ENCODE measurements at places on chromosomes 2 and 18.

GRCh38 chr2:134594399-134594798 is 124.4 kb downstream of the TMEM163 start:
- DNase-seq: no peak

DNA sequence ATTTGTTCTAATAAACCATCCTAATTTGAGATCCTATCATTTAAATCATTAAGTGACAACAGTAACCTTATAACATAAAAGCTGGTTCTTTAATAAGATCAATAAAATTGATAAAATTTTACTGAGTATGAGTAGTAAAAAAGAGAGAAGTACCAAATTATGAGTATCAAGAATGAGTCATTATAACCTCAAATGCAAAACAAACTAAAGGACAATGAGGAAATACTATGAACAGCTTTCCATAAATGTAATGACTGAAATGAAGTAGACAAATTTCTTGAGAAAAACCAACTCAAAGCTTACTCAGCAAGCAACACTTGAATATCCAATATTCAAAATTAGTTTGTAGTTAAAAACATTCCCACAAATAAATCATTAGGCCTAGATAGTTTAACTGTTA is 433.0 kb downstream of the ZEB2 start:
- no peak for DNase-seq

GRCh38 chr2:32732912-32733472 is 105.1 kb downstream of the TTC27 start:
- DNase-seq: no peak

- DNase-seq: no peak
These were observed 18.3 kb upstream of the BMP10 start for GRCh38 chr2:68889500-68889899.

GRCh38 chr2:205883965-205884364 is 201.7 kb downstream of the NRP2 start:
- no peak for DNase-seq

- DNase-seq: peak; percentile 54
These were observed 135.8 kb downstream of the HDAC4 start for GRCh38 chr2:239264838-239265651.

GRCh38 chr18:22813648-22814328 is 119.3 kb upstream of the RBBP8 start:
- DNase-seq: no peak

GRCh38 chr2:50602636-50603327 is 429.1 kb downstream of the NRXN1 start:
- no peak for DNase-seq

DNA sequence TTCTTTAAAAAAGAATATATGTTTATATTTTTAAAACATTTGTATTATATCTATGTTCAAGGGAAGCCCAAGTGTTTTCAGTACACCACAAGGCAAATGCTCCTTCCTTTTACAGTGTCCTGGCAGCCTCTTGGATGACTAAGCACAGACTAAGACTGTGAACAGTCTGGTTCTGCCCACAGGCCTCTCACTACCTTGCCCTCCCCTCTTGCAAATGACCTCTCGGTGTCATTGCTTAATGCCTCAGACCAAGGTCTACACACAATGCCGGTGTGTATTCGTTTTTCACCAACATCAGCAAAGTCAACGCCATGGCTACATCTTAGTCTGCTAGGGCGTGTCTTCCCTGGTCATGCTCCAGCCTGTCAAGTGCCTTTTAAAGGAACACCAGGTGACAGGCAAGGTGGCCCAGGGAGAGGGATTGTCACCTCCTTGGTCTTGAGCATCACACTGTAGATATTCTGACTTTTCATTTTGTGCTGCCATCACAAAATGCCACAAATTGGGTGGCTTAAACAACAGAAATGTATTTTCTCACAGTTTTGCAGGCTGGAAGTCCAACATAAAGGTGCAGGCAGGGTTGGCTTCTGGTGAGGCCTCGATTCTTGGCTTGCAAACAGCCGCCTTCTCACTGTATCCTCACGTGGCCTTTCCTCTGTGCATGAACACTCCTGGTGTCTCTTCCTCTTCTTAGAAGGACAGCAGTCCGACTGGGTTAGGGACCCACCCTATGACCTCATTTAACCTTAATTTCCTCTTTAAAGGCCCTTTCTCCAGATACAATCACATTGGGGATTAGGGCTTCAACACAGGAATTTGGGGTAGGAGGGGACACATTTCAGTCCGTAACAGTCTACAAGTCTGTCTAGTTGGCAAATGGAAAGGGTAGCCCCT is 266.5 kb downstream of the KLHL29 start:
- DNase-seq: no peak

- no peak for DNase-seq
These were observed 515.0 kb downstream of the TMEM182 start for GRCh38 chr2:103276869-103277268.

DNA sequence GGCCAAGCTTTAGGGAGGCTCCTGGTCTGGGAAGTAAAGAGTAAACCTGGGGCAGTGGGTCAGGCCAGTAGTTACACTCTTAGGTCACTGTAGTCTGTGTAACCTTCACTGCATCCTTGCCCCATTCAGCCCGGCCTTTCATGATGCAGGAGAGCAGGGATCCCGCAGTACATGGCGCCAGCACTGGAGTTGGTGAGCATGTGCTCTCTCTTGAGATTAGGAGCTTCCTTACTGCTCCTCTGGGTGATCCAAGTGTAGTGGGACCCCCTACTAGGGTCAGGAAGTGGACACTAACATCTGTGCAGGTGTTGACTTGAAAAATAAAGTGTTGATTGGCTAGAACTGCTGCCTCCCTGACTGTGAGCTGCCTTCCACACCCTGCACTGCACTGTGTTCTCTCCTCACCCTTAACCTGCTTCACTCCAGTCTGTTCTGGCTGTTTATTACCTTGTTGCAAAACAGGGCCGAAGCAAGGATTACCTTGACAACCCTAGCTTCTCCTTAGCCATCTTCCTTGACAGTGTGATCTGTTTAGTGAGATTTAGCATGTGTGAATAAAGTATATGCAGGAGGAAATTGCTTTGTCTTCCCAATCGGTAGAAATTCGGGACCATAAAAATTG is 5.2 kb downstream of the RETREG2 start:
- DNase-seq: no peak

GRCh38 chr2:186941853-186942252 is 92.9 kb upstream of the ZSWIM2 start:
- DNase-seq: no peak

- DNase-seq: no peak
These were observed 162.3 kb downstream of the TCF4 start for GRCh38 chr18:55425698-55426097.

GRCh38 chr2:231926761-231927565 is 767 bp upstream of the NPPC start:
- no peak for DNase-seq

DNA sequence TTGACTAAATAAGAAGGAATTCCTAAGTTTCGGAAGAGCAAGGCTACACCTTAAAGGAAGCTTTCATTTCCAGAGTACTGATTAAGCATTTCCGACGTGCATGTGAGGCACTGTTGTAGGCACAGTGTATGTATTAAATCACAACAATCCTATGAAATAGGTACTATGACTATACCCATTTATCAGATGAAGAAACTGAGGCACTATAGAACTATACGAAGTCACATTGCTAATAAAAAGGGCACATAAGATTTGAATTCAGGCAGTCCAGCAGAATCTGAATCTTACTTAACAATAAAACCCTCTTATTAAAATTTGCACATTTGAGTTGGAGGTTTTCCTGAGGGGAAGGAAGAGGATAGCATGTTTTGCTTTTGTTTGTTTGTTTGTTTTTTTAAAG is 243.5 kb upstream of the FANCL start:
- DNase-seq: no peak

DNA sequence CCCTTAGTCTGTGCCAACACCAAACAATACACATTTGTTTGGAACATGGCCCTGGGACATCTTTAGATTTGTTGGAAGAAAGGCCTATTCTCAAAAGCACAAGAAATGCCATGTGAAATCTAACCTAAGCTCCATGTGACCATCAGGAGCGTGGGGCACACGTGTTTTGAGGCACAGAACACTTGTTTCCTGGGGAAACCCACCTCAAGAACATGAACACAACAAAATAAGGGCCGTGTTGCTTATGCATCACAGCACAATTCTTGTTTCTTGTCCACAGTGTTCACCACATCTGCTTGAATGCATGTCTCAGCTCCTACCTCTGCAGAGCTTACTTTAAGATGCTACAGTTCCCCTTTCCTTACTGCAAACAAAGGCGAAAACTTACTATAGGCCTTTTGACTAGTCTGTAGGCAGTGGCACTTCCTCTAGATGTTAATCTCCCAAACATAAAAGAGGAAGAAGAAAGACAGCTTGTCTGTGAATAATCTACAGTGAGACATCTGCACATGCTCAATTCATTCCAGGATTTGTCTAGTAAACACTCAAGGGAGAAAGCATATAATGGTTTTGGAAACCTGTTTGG is 165.0 kb downstream of the ANKRD44 start:
- DNase-seq: no peak

GRCh38 chr2:166891727-166892126 is 3.4 kb downstream of the XIRP2 start:
- DNase-seq: no peak

DNA sequence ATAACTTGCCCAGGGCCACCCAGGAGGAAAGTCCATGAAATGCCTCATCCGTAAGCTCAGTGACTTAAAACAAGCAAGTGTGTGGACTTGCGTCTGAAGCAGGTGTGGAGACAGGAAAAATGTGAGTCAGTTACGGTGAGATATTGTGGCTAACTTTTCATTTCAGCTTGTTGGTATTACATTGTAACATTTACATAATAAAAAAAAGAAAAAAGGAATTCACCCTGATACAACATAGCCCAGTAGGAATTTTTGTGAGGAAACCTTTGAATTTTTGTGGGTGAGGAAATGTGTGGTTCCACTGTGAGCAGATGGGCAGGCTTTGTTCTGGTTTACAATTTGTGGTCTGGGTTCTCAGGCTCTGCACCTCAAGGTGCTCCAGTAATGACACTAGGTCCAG is 33.7 kb upstream of the LYPD6B start:
- DNase-seq: no peak

- DNase-seq: no peak
These were observed 82.5 kb downstream of the TMEM247 start for GRCh38 chr2:46561731-46562450.

DNA sequence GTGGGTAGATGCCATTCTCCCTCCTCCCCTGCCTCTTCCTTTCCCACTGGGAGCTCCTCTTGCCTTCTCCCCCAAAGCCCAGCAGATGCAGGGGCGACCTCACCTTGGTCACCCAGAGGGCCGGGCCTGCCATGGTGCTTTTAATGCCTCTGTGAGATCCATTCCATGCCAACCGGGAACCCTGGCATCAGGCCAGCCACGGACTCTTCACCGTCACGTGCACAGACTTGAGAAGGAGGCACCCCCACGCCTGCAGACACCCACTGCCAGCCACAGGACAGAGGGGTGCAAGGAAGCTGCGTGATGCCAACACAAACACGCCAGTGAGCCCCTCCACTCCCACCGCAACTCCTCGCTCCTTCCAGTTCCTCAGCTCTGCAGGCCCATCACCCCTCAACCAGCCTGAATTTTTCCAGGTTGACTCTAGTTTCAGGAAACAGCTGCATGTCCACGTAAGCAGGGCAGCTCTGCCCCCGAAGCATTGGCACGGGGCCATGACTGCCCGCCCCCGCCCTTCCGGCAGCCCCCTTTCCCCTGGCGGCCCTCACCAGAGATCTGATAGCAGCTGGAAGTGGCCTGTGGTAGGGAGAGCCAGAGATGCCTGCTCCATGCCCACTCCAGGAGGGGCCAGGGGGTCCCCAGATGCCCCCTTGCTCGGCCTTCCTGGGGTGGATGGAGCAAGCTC is 50.8 kb downstream of the DNMT3A start:
- DNase-seq: no peak

DNA sequence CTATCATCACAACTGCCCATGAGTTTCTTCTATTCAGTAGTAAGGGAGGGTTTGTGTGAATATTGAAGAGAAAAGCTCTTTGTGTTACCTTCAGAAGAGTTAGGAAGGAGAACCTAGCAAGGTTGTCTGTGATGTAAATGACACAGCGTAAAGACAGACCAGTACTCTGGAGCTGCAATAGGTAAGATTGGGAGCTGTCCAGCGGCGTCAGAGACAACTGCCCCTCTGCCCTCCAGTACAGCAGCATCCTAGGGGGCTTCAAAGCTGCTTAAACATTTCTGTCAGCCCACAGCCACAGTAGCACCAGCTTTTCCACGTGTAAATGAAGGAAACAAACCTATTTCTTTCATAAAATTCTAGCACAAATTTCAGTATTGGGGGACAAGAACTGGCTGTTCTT is 34.5 kb downstream of the NYAP2 start:
- no peak for DNase-seq

- no peak for DNase-seq
These were observed 52.7 kb downstream of the PTGR3 start for GRCh38 chr18:75156139-75156750.

DNA sequence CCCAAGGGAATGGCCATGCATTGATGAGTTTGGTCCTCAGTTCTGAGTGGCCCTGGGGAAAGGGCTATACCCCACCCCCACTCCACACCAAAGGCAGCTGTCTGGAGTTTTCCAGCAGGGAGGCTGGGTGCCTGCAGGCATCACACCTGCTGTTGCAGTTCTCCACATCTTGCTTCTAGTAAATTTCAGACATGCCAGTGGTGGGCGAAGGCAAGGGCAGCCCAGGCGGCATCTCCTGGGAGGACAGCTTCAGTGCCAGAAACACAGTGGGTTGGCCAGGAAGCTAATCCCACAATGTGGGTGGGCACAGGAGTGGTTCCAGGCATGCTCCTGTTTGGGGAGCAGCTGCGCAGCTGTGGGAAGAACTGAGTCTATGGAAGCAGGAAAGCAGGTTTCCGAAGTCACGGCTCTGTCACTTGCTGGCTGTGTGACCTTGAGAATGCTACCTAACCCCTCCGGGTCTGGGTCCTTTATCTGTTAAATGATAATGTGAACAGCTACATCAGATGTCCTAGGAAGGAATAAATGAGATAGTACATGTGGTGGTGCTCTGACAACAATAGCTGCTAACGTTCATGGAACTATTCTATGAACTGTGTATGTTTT is 84.6 kb upstream of the SPTBN1 start:
- no peak for DNase-seq

DNA sequence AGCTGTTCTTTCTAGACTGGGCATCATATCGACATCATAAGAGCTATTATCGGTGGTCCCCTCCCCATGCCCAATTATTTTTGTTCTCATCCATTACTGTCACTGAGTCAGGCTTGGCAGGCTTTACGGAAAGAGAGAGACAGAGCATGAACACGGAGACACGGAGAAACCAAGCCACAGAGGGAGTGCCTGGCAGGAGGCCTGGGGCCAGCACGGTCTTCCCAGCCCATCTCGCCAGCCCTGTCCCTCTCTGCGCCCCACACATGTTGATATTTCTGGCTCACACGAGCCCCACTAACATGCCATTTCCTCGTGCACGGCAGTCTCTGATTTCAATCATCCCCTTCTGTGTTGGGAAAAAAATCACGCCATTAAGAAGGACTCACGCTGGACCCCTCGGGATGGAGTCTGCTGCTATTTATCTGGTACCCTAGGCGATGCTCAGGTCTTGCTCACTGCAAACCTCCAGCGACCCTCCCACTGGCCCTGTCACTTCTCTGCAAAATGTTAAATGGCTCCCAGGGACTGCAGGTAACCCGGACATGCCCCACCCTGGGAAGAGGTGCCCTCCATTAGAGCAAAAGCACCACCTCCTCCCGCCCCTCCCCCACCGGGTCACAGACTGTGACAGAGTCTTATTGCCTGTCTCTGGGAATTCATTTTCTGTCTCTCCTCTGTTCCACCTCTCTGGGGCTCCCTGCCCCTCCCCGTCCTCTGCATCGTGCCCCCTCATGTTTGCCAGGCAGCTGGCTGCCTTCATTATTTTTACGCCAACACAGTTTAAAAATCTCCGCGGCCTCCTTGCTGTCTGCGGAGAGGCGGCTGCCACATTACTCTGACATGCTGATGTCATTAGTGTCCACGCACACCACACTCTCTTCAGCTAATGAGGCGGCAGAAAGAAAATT is 40.1 kb upstream of the GBX2 start:
- no peak for DNase-seq

- no peak for DNase-seq
These were observed 73.7 kb upstream of the SLC1A4 start for GRCh38 chr2:64915510-64915900.
